ENCODE measurements at places on chromosomes 16 and 17. TPM values are rescaled to one million over a fixed set of nuclear protein-coding genes. Genes with fewer than 3 reads are reported as not detected.

RFNG gene
- 23.3 TPM for total RNA-seq

MT1F gene
- total RNA-seq = 21.4 TPM

GAS7 gene
- 0.23 TPM for total RNA-seq

ASGR2 gene
- total RNA-seq = not detected

EXOSC6 gene
- total RNA-seq = 16.4 TPM

C17orf78 gene
- total RNA-seq = not detected

TMC5 gene
- total RNA-seq = 4.8 TPM

SLC35G6 gene
- total RNA-seq = not detected

ZNF469 gene
- total RNA-seq = 7.7 TPM

ARHGAP23 gene
- total RNA-seq = 70.6 TPM

LITAFD gene
- total RNA-seq = not detected

MAPT gene
- total RNA-seq = 1.5 TPM

RBFOX1 gene
- not detected for total RNA-seq

CLEC10A gene
- not detected for total RNA-seq

MYL11 gene
- total RNA-seq = 0.39 TPM

ITGB3 gene
- total RNA-seq = 7.1 TPM

HOXB7 gene
- total RNA-seq = 31.7 TPM

All from A549 treated with Hydrocortisone at 1 μM for 4 hours (cell line).